ENCODE measurements at places on chromosomes 7 and 10. TPM values are rescaled to one million over a fixed set of nuclear protein-coding genes. Genes with fewer than 3 reads are reported as not detected.

Gene WDFY4
- 5.7 TPM for total RNA-seq

Gene ELN
- total RNA-seq = 208 TPM

Gene ANKRD30A
- total RNA-seq = not detected

Gene PDK4
- 48.6 TPM for total RNA-seq

DNA sequence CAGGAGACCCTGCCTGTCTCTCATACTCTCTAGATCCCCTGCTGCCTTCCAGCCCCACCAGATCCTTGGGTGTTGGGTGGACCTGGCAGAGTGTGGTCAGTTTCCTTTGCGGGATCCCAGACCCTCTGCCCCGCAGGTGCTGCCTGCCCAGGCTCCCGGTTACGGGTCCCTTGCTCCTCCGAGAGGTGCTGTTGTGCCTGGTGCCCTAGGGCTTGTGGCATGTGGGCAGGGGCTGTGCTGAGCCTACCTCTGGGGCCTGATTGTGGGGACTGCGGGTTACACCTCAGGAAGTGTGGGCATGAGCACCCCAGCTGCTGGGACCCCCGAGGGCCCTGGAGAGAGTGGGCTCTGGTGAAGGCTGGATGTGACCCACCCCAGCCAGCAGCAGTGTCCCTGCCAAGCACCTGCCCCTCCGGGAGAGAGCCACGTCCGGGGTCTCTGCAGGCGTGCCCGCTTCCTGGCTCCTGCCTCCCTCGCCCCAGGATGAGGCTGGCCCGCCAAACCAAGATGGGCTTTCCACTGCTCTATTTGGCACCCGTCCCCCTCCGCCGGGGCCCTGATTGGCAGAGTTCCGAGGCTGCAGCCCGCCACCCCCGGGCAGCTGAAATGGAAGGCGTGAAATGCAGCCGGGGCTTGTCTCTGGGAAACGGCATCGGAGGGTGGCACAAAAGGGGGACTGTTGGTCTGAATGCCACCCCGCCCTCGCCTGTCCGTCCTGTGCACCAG, 17.0 kb downstream of the CLIP2 start:
- DNase-seq = peak; percentile 85

DNA sequence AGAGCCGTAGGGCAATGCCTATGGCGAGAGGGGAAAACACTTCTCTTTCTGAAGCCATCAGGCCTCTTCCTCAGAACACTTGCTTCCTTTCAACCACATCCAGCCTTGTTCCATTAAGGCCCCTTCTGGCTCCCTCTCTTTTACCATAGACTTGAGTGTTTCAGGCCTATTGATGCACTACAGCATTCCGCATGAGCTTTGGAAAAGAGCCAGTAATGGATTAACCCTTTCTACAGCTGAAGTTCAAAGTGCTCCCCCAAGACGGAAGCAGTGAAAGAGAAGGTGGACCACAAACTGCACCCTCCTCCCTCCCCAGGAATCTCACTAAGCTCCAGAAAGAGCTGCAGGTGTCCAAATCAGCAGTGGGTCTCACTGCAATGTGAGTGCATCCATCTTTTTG, 102.7 kb upstream of the C7orf33 start:
- DNase-seq = no peak

- no peak for DNase-seq
Measured at GRCh38 chr10:74077416-74077815, 73.2 kb downstream of the AP3M1 start.

Data from tongue (tissue), 3 donors.